Chondrocyte (in vitro differentiated cells): ENCODE measurements at places on chromosomes 5 and 9. TPM values are rescaled to one million over a fixed set of nuclear protein-coding genes. Genes with fewer than 3 reads are reported as not detected.
A peak's percentile ranks its signal among the peaks of the same experiment; 100 is the strongest.

DNA sequence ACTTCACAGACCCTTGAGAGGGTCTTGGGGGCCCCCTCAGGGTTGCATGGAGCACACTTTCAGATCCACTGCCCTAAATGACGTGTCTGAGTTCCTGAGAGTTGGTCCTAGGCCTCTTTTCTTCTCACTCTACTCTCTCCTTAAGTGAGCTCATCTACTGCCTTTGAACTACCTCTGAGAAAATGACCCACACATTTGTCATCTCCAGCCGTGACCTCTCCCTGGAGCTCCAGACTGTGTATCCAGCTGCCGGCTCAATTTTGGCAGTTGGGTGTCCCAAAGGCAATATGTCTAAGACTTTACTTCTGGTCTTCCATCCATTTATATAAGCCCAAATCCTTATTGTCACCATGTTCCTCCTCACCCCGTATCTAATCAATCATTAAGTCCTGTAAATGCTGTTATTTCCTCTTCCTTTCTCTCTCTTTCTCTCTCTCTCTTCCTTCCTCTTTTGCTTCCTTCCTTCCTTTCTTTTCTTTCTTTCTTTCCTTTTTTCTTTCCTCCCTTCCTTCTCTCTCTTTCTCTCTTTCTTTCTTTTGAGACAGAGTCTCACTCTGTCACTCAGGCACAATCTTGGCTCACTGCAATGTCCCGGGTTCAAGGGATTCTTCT, 51.2 kb upstream of the HSPA9 start:
- peak; percentile 7 for DNase-seq
- H3K27me3 ChIP-seq: no peaks in the 10 kb centered on the region
- H3K4me1 ChIP-seq: peaks cover 3% of the 10 kb centered on the region
- H3K27ac ChIP-seq: no peak overlapping the region
- H3K36me3 ChIP-seq: no peaks in the 10 kb centered on the region
- no peak overlapping the region for H3K4me3 ChIP-seq

DNA sequence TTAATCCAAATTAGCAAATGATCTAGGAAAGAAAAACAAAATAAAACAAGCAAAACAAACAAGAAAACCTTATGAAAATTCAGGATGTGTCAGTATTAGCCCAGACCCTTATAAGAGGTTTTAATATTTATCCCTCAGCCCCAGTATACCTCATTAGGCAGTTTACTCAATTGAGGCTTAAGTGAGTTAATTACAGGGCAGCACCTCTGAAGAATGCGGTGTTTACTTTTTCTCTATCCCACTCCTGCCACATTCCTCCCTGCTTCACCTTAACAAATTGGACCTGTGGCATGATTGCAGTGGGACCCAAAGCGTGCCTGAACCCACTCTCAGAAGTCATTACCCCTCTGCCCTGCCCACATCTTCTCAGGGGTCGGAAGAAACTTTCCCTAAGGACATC, 67.1 kb downstream of the SIL1 start:
- peaks cover 5% of the 10 kb centered on the region for H3K36me3 ChIP-seq
- H3K27me3 ChIP-seq: no peaks in the 10 kb centered on the region
- no peak for DNase-seq
- peak overlapping the region; percentile 47 for H3K4me3 ChIP-seq
- H3K4me1 ChIP-seq: peaks cover 35% of the 10 kb centered on the region
- peak overlapping the region; percentile 97 for H3K27ac ChIP-seq

The TMEM215 gene
- total RNA-seq: not detected in 3 replicates

The FREM1 gene
- 1.7 to 3.6 TPM (median 2.2 TPM) in 3 replicates for total RNA-seq

The SLC4A9 gene
- not detected in 3 replicates for total RNA-seq
